ENCODE measurements at places on chromosomes 5 and 9.
A peak's percentile ranks its signal among the peaks of the same experiment; 100 is the strongest.

DNA sequence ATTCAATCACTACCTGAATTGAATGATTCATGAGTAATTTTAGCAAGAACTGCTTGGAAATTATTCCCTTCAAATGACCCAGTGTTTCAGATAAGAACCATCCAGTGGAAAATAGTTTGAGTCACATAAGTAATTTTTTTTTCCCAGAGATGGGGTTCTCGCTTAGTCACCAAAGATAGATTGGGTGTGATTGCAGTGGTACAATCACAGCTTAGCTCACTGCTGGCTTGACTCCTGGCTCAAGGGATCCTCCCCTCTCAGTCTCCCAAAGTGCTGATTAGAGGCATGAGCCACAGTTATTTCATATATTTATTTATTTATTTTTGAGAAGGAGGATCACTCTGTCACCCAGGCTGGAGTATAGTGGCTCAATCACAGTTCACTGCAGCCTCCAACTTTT lies 574.5 kb upstream of the ARRDC3 start:
- no peak for DNase-seq

DNA sequence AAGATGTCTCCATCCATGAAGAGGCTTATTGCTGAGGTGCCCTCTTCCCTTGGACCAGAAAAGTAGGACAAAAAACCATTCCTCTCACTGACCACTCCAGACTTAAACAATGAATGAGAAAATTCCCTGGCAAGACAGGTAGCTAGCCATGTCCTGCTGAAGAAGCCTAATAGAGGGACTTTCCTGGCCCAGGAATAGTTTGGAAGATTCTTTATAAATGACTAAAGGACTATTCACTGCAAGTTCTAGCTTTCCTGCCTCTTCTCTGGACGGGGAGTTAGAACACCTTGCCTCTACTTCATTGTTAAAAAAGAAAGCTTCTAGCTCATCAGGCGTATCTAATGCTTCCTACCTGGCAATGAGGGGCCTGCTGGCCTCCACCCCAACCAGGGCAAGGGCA lies 153.6 kb downstream of the NR3C1 start:
- DNase-seq = no peak

DNA sequence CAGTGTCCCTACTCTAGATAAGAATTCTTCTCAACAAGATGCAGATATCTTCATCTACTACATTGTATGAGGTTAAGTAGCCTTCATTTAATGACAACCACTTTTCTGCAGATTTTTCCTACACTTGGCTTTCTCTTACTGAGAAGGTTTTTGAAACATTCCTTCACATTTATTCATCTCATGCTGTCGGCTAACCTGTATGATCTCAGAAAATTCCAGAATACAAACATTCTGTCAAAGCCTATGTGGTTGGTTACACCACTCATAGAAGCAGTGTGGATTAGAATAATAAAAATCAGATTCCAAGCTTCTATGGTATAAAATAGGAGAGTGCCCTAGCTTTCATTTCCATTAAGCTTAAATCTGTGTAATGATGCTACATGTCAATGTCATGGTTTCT lies 39.4 kb upstream of the ERCC6L2 start:
- no peak for DNase-seq

- DNase-seq = peak; percentile 39
Observed at GRCh38 chr5:62306323-62306895, 403 bp downstream of the KIF2A start.

DNA sequence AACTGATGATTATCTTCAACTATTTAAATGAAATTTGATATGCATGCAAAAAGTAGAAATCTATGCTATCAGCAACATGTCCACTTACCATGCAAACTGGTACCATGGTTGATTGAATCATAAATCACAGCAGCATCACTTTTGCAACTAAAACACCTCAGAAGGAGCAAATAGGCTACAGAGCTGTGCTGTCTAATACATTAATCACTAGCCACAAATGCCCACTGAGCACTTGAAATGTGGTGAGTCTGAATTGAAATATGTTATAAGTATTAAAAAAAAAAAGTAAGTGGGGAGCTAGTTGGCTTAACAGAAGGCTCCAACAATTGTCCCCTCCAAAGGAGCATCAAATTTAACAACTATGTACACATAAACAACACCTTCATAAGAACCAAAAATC lies 112.5 kb downstream of the FAM114A2 start:
- no peak for DNase-seq

DNA sequence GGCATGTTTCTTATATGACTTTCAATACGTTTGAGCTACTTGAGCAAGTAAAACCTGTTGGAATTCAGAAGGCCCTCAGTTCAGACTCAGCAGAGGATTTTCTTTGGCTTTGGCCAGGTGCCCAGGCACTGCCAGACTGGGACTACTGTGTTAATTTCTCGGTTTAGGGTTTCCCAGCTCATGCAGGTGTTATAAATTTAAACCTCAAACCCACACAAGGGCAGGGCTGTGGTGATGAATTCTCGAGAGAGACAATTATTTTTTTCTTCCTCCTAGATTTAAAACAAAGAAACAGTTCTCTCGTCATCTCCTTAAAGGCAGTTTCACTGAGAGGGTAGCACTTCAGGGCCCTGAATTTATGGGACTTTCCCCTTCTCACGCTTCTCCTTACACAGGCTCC lies 406.0 kb upstream of the PIK3R1 start:
- DNase-seq = no peak

DNA sequence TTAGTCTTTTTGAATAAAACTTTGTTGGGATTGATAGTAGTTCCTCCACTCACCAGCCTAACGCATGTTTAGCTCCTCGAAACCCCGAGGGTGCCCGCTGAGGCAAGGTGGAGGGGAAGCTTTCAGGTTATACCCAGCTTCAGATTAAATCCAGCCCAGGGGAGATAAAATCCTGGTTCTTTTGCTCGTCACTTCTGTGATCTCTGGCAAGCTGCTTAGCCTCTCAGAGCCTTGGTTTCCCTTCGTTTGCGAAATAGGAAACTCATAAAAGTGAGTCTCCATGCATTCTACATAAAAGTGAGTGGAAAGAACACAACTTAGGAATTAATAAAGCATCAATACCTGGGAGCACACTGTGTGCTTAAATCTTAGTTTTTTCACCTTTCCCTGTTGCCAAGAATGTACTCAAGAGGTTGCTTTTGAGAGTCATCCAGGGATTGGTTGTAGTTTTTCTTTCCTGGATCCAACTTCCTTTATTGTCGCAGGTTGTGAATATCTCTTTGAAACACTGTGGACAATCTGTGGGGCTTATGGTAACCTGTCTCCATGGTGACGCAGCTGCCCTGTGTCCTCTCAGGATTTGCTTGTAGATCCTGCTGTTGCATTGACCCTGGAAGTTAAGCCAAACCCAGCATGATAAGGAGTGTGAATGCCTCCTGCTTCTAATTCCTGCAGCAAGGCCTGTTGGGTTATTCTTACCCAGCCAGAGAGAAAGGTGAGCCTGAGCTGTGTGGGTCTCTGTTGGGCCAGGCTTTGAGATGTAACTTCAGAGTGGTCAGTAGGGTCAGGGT lies 2.0 kb downstream of the GALNT12 start:
- DNase-seq = no peak

- no peak for DNase-seq
Observed at GRCh38 chr5:58933891-58934628, 351.2 kb downstream of the RAB3C start.

DNA sequence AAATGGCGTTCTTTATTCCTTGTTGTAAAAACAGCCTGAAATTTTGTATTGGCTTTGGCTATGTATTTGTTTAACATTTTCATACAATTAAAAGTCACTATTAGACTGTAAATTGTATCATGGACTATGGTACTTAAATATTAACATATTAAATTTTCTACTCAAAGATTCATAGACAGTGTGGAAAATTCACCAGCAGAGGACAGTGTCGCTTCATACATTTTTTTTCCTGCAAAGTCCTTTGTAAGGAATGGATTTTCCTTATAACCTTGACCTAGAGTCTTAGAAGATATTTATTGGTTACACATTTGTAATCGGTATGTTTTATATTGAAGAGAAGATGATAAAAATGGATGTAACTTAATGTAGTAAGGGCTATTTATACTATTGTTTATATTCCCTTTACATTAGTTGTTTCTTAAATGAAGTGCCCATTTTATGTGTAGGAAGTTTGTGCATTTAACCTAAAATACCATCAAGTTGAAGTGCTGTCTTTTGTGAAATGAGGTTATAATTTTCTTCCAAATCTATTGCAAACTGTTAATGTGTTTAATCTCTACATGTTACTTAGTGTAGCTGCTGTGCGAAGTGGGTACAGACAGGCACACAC lies 150.1 kb downstream of the KDM4C start:
- no peak for DNase-seq

DNA sequence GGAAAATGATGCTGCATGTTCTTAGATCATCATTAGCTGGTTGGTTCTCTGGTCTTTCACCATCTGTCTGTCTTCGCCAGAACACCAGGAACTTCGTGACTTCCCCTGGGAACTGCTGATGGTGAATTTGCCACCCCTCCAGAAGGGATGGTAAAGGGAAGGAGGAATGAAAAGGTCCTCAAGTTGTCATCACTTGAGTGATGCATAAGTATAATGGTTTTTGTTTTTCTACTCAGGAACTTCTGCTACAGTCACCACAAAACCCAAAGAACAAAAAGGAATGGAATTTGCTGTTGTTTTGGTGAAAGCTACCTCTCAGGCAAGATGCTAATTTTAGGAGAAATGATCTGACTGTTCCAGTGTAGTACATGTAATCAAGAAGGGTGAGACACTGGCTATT lies 328.4 kb downstream of the ARHGEF28 start:
- no peak for DNase-seq

DNA sequence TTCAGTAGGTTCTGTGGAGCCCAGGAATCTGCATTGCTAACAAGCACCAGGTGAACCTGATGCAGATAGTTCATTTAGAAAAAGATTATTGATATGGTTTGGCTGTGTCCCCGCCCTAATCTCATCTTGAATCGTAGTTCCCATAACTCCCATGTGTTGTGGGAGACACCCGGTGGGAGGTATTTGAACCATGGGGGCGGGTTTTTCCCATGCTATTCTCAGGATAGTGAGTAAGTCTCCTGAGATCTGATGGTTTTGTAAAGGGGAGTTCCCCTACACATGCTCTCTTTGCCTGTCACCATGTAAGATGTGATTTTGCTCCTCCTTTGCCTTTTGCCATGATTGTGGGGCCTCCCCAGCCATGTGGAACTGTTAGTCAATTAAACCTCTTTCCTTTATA lies 212.0 kb downstream of the RAB3C start:
- DNase-seq = no peak

GRCh38 chr5:167895899-167896659 lies 395.4 kb upstream of the WWC1 start:
- no peak for DNase-seq

- no peak for DNase-seq
Observed at GRCh38 chr9:110188991-110189390, 19.0 kb downstream of the C9orf152 start.

DNA sequence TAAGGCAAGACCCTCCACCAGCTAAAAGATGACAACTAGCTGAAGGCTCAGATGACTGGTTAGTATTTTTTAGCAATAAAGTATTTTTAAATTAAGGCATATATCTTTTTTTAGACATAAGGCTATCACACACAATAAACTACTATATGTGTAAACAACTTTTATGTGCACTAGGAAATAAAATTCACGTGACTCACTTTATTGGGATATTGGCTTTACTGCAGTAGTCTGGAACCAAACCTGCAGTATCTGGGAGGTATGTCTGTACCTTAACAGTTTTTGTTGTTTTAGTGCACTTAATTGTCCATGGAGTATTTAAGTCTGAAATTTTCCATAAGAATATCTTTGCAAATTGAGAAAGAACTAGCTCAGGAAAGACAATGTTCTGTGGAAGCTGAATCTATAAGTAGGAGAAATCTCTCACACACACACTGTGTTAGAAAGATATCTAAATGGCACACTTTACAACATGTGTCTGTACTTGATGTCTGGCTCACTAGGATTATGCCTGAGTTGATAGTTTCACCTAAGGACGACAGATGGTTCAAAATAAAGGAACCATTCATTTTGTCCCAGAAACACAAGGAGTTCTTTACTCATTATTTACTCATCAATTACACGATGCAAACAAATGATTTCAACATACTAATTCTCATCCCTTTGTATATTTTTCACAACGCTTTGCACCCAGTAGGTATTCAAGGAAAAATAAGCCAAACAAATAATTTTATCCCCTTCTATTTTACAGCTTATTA lies 4.6 kb downstream of the RAPGEF6 start:
- DNase-seq = no peak

GRCh38 chr5:38257308-38258041 lies 884 bp upstream of the EGFLAM start:
- no peak for DNase-seq

GRCh38 chr5:2008851-2009629 lies 126.3 kb upstream of the IRX4 start:
- DNase-seq = no peak

- DNase-seq = no peak
Observed at GRCh38 chr5:133909603-133910002, 58.8 kb downstream of the C5orf15 start.

All from activated CD4-positive, CD25-positive, alpha-beta regulatory T cell (primary cell).